SJCRH30 (cell line): ENCODE measurements at places on chromosomes 4 and X.
A peak's percentile ranks its signal among the peaks of the same experiment; 100 is the strongest.

- DNase-seq = peak; percentile 30
Measured at GRCh38 chrX:39736216-39737211, 361.2 kb downstream of the BCOR start.

DNA sequence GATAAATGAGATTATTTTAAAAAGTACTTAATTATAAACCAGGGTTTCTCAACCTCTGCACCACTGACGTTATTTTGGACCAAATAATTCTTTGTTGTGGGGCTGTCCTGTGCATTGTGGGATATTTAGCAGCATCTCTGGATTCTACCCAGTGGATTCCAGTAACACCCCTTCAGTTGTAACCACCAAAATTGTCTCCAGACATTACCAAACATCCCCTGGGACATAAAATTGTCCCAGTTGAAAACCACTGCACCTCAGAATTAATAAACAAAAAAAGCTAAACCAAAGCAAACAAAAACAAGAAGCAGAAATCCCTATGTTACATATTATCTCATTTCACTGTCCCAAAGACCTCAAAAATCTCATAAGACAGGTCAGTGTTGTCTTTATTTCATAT lies 54.2 kb upstream of the GIMD1 start:
- no peak for DNase-seq

DNA sequence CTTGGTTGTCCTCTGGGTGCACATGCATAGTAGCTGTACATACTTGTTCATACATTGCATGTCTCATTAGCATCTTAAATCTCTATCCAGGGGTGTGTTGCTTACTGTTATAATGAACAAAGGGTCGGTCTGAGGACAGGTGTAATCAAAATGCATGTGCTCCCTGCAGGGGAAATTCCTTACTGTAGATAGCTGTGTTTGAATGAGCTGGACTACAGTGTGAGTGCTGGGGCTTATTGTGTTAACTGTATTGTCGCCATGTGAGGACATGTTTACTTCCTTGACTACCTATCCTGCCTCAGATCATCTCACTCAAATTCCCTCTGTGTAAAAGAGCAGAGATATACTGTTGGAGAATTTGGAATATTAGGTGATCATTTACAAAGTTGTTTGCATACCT lies 98.7 kb downstream of the KLHL34 start:
- no peak for DNase-seq

GRCh38 chr4:41420541-41420940 lies 117.4 kb upstream of the LIMCH1 start:
- DNase-seq = no peak

DNA sequence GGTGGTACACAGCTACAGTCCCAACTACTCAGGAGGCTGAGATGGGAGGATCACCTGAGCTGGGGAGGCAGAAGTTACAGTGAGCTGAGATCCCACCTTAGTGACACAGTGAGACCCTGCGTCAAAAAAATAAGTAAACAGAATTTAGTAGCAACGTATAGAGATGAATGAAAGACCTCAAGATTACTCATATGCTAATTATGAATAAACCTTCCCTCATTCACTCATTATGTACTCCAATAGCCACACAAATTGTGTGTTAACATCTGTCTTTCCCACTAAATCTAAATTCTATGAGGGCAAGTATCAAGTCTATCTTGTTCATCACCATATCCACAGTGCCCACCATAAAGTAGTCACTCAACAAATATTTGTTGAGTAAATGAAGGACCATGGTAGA lies 111.5 kb downstream of the LRBA start:
- no peak for DNase-seq

- no peak for DNase-seq
Measured at GRCh38 chr4:181897935-181898334, 345.3 kb upstream of the TENM3 start.

GRCh38 chr4:83785891-83786290 lies 250.0 kb downstream of the GPAT3 start:
- DNase-seq = no peak

DNA sequence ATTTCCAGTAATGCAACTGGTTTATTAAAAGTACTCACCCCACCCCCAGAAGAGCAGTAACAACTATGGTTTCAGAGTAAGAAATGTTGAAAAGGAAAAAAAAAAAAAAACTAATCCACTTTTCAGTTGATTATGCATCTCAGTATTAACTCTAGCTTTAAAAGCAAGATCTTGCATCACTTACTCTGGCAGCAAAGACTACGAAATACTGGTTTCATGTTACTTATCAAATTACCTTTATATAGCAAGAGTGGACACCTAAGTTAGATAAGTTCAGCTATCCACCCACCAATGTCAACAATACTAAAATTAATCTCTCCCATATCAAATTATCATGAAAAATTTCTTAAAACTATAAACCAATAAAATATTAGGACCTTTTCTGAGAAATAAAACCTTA lies 105.0 kb downstream of the ABCB7 start:
- no peak for DNase-seq

GRCh38 chr4:188008377-188008776 lies 12.8 kb downstream of the ZFP42 start:
- DNase-seq = peak; percentile 49

DNA sequence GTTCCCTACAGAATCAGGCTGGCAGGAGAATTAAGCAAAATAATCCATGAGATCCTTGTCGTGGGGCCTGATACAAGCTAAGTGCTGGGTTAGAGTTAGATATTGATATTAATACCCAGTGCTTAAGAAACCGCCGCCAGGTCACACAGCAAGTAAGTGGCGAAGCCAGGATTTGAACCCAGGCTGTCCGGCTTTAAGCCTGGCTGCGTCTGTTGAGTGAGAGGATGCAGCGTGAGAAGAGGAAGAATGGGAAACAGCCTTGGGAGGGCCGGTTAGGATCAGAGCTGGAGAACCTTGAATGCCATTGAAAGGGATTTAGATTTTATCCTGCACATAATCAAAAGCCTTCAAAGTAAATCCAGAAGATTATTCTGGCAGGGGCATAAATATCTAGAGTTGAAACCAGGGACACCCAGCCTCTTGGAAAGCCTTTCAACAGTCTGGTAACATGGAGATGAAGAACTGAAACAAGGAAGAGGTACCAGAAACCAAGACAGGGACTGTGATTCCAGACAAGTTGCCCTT lies 64.8 kb upstream of the HELT start:
- DNase-seq = no peak

GRCh38 chrX:124338733-124339514 lies 6.5 kb downstream of the TEX13D start:
- DNase-seq = no peak

DNA sequence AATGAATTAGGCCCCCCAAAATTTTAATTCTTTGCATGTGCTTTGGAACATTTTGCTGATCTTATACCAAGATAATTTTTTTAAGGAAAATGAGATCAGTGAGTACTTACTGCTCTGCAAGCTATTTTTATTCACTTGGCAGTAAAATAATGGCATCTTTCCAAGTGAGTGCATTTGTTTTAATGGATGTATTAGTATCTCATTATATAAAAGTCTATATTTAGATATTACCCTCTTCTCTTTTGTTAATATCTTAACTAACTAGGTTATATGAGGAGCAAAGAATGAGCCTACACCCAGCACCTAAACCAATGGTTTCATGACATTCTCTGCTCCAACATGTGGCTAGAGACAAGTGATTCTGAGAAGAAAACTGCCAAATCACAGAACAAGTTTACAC lies 21.1 kb upstream of the ARAF start:
- DNase-seq = no peak

DNA sequence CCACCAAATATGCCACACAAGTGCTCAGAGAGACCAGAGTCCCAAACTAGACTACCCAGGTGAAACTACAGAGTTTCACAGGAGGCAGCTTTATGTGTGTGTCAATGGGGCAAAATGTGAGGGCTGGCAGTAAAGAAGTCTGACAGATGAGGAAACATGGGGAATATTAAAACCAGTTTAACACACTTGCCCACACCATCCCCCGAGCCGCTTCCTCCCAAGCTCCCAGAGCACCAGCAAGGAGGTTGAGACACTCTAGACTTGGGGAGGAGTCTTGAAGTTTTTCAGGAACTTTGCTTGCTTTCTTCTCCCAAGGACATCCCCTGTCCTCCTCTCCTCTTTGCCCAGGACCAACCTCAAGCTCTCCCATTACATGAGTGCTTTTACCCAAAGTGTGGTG lies 94.7 kb upstream of the SPRY1 start:
- no peak for DNase-seq

DNA sequence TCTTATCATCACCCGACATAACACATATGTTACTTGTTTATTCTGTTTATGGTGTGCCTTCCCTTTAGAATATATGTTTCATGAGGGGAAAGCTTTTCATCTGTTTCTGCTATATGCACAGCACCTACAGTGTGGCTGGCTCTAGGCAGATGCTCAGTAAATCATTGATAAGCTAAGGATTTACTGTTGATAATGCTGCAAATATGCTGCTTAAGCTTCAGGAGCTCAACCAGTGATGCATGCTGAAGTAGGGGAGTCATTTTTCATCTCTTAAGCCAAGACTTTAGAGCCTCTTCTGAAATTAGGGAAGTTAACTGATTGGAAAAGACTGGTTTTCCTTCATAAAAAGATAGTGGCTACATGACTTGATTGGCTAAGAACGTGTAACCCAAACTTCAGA lies 16.4 kb downstream of the FAT4 start:
- no peak for DNase-seq

DNA sequence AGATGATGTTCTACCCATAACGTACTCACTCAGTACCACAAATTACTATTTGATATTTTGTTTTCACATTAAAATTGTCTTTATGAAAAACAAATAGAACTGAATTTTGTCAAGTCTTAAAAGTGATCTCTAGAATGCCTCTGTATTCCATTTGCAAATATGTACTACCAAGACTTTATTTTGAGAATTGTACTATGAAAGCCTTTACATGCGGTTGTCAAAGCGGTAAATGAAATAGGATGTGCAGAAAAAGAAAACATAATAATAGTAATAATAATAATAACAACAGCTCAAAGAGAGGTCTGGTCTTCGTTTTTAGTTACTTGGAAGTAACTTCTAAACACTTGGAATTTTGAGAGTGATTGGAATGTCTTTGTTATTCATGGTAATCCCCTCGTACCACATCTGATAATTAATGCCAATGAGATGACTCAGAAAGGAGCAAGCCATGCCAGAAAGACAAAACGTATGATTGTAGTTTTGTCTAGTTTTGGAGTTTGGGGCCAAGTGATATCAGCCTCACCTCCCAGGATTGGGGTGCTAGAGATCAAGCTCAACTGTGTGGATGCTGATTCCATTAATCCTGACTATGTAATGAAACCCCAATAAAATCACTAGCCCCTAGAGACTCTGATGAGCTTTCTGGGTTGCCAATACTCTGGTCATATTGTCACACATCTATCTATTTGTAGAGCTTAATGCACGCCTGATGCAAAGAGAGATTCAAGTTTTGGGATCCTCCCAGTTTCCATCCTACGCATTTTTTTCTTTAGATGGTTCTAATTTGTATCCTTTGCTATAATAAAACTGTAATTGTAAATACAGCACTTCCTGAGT lies 20.2 kb upstream of the CTSO start:
- DNase-seq = peak; percentile 9

DNA sequence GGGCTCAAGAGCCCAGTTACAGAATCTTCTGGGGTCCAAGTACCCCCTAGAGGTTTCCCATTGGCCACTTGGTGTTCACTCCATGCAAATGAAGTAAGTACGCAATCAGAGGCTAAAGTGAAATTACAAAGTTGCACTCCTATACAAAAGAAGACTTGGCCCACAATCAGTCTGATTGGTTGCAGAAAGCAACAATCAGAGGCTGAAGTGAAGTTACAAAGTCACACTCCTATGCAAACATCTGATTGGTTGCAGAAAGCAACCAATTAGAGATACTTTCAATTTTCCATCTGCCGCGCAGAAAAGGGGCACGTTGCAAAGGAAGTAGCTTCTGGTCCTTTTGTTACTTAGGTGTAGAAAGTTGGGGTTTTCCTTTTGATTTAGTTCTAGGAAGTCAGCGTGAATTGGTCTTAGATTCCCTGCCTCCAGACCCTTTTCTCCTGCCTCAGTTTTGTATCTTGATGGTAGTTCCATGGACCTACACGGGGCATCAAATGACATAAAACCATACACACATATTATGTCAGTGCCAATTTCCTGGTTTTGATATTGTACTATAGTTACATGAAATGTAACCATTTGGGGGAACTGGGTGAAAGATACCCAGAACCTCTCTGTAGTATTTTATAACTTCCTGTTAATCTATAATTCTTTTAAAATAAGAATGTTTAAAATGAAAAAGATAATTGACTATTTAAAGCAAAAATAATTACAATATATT lies 12.4 kb upstream of the PIN4 start:
- peak; percentile 11 for DNase-seq
